ENCODE measurements at places on chromosomes 2 and 18.

DNA sequence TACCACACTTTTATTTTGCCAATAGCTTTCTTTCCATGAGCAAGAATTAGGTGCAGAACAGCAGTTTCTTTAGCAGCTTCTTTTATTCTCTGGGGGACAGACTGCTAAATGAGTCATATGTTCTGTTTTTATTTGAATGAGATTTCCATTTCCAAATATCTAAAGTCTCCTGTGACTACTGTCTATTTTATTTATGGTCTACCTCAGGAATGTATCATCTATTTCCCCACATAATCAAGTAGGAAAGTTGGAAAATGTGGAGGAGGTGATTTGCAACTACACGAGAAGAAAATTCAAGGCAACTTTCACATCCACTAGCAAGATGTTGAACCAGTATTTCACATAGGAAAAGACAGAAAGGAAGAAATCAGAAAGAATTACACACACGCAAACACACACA is 139.9 kb upstream of the MEX3C start:
- peaks cover 31% of the 10 kb centered on the region for H3K4me1 ChIP-seq
- H3K27ac ChIP-seq = peak overlapping the region; percentile 35
- no peak overlapping the region for H3K4me3 ChIP-seq
- no peak for DNase-seq
- no peaks in the 10 kb centered on the region for H3K27me3 ChIP-seq
- H3K36me3 ChIP-seq = no peaks in the 10 kb centered on the region

GRCh38 chr18:28715206-28715605 is 538.3 kb upstream of the CDH2 start:
- no peak for DNase-seq
- H3K4me3 ChIP-seq = no peak overlapping the region
- no peaks in the 10 kb centered on the region for H3K4me1 ChIP-seq
- H3K27me3 ChIP-seq = no peaks in the 10 kb centered on the region

- DNase-seq = no peak
These were observed 140.0 kb downstream of the SEPTIN10 start for GRCh38 chr2:109473616-109474318.

GRCh38 chr18:50315100-50315871 is 27.8 kb upstream of the CXXC1 start:
- H3K27ac ChIP-seq = no peak overlapping the region

- no peak overlapping the region for H3K4me3 ChIP-seq
- no peaks in the 10 kb centered on the region for H3K36me3 ChIP-seq
- H3K27me3 ChIP-seq = no peaks in the 10 kb centered on the region
- peak overlapping the region; percentile 65 for H3K27ac ChIP-seq
- peaks cover 35% of the 10 kb centered on the region for H3K4me1 ChIP-seq
These were observed 119.7 kb downstream of the ACKR3 start for GRCh38 chr2:236689393-236689700.

DNA sequence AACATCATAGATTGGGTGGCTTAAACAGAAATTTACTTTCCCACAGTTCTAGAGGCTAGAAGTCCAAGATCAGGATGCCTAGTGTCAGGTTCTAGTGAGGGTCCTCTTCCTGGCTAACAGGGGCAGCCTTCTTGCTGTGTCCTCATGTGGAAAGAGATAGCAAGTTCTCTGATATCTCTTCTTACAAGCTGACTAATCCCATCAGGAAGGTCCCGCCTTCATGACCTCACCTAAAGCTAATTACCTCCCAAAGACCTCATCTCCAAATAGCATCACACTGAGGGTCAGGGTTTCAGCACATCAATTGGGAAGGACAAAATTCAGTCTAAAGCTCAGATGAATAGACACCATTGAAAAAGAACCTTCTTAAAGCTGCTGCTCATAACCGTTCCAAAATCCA is 22.9 kb downstream of the ACVR1 start:
- no peak overlapping the region for H3K27ac ChIP-seq
- H3K4me3 ChIP-seq = no peak overlapping the region
- H3K36me3 ChIP-seq = peaks cover 7% of the 10 kb centered on the region
- no peak for DNase-seq
